Stimulated activated CD8-positive, alpha-beta memory T cell treated with anti-CD3 and anti-CD28 coated beads, Interleukin-7, amount 100 ng/mL, for 4 hours (primary cell): ENCODE measurements at places on chromosomes 2 and 18.

DNA sequence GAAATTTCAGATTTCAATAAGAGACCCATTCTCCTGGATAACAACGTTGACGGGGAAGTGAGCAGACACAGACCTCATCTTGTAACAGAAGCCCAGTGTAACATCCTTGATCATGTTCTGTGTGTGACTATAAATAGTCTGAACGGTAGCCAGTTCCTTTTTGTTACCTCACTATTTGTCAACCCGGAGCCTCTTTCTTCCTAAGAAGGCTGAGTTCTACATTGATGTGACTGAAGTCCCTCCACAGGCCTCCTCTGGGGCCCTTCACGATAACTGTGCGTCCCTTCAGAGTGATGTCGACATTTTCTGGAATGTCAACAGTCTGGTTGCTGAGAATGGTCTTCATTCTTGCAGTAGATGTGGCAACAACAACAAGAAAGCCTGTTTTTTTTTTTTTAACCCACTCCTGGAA, 6.3 kb upstream of the PLEKHM3 start:
- DNase-seq, result no peak

DNA sequence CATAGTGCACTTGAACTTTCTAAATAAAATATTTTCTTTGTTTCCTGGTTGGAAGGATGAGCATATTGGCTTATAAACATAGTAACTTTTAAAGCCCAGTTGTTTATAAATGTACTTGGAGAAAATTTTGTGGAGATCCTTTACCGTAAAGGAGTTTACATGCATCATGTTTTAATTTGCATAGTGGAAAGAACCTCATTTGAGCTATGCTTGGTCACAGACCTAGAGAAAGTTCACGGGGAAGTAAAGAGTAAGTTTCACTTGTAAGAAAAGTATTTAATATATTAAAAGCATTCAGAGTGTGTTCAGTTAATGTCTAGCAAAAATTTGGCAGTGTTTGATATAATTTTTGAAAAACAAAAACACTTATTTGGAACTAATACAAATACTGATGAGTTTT, 45.3 kb downstream of the PIKFYVE start:
- DNase-seq, result no peak

- DNase-seq, result no peak
These were observed 318.8 kb upstream of the FIGN start for GRCh38 chr2:164054651-164055050.

DNA sequence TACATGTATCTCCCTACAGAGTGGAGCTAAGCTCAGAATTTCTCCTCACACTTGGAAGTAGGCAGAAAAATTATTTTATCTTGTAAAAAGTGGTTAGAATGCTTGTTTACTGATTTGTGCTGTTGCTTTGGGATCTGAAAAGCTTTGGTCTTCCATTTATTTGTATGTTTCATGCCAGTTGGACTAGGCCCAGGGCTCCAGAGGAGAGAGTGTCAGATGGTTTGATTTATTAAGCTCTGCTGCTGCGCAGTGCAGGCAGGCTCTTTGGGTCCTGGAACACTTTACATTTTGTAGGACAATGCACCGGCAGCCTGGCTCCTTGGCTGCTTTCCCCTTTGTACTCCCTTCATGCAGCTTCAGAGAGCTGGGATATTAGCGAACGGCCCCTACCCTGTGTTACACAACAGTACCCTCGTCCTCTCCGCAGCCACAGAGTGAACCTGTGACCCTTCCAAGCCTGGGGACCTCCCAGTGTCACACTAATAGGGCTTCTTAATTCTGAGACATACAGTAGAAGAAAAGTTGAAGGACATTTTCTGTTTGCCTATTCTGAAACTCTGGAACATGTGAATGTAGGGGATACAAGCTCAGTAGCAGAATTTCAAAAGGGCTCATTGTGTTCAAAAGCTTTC, 56.7 kb upstream of the EML6 start:
- no peak for DNase-seq

GRCh38 chr18:9092665-9093064, 9.8 kb upstream of the NDUFV2 start:
- DNase-seq, result no peak

DNA sequence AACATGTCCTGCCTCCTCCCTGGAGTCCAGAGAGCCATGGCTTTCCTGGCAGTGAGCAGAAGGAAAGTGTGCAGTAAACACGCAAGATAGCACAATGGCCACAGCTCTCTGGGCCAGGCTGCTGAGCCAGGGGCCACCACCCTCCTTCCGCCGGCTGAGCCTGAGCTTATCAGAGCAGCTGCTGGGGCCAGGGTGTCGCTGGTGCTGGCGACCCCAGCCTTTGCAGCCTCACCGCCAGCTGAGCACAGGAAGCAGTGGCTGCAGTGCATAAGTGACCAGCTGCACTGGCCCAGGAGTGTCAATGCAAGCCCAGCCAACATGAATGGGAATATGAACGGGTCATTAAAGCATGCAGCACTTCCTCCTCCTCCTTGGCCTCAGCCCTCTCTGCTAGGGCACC, 172.0 kb downstream of the ZFP36L2 start:
- DNase-seq, result no peak

GRCh38 chr2:169162613-169163012, 93.2 kb downstream of the DHRS9 start:
- DNase-seq, result no peak

- DNase-seq, result no peak
These were observed 550.3 kb upstream of the HS6ST1 start for GRCh38 chr2:128868686-128869551.

DNA sequence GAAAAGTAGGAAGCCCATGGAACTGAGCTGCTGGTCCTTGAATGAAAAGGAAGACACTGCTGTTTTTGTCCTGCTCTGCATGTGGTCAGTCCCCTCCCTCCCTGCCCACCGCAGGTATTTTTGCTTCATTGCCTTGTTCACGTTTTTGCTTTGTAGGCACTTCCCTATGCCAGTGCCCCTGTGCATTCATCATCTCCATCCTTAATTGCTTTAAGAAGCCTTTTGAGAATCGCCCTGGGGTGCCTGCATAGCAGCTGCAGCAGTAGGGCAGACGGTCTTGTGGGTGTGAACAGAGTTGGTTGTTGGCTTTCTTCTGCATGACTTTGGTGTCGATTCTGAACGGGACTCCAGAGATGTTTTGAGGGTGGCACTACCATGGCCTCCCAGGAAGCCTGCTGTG, 97.0 kb downstream of the CABLES1 start:
- DNase-seq, result no peak

DNA sequence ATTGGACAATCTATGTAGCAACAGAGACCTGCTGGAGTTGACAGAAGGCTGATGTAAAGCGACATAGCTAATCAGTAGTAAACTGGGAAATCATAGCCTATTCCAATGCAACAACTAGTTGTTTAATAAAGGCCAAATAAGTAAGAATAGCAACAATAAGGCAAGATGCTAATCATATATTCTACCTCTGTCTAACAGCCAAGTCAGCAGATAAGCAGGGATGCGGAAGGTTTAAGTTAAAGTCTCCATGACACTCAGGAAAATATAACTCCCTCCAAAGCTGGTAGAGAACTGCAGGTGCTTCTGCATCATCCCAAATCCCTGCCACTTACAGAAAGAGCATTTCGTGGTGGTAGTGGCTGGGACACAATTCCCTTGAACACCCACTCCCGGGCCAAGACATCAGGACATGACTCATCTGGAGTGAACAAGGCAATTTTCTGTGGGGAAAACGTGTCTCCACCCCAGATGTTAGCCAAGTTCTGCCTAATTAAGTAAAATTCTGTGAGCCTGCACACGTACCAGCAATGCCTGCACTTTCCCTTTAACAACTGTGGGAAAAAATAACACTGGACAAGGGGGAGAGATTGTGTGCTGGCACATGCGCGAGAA, 413.6 kb upstream of the ID2 start:
- DNase-seq, result no peak

DNA sequence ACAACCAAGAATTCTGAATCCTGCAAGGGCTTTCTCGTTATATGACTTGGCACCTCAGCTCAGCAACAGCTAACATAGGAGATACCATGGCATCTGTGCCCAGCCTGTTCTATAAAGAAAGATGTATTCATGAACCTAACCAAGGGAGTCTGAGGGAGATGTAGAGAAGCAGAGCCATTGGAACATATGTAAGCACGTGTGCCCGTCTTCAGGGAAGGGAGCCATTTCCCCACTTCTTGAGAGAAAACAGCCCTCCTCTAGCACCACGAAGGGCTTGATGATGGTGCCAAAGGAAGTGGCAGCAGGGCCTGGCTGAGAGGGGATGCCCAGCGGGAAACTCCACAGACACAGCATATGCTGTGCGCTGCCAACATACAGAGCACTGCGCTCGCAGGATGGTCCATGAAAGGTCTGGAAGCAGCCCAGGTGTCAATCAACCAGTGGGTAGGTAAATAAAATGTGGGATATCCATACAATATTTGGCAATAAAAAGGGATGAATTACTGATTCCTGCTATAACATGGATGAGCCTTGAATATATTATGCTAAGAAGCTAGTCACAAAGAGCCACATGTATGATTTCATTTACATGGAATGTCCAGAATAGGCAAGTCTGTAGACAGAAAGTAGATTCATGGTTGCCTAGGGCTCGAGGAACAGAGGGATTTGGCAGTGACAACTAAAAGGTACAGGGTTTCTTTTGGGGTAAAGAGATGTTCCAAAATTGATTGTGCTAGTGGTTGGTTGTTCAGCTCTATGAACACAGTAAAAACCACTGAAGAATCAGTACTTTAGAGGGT, 16.1 kb downstream of the TMEM247 start:
- no peak for DNase-seq

GRCh38 chr18:62497190-62497772, 25.5 kb upstream of the ZCCHC2 start:
- no peak for DNase-seq

- DNase-seq, result no peak
These were observed 41.4 kb downstream of the KLHL29 start for GRCh38 chr2:23426263-23426905.

DNA sequence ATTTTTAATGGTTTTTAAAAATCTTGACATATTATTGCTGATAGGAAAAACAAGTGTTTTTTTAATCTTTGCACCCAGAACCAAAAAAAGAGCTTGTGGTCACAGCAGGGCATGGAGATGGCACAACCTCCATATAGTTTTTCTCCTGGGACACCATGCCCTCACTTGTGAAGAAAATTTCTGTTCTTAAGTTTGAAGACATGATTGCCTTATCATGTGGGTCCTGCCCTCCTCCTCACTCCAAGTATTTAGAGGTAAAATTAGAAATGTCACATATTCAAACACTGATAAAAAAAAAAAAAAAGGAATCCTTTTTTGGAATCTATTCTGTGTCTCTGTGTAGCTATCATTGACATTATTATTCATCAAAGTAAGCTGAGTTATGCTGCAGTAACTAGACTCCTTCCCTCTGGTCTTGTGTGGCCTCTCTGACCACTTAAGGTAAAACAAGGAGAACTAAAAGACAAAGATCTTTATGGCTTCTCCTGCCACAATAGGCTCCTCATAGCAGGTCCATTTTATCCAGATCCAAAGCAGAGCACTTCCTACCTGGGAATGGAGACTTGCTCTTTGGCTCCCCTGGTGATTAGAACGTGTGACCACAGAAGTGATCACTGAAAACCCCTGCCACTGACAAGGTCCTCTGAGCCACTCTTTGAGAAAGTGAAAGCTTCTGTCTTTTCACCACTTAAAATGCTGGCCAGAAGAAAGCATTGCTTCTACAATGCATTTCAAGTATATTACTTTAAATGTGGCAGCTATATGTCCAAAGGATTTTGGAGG, 19.8 kb downstream of the ADD2 start:
- DNase-seq, result no peak

- no peak for DNase-seq
These were observed 109.7 kb upstream of the FAM136A start for GRCh38 chr2:70411483-70412125.

- no peak for DNase-seq
These were observed 66.0 kb downstream of the CDH2 start for GRCh38 chr18:28110924-28111323.

DNA sequence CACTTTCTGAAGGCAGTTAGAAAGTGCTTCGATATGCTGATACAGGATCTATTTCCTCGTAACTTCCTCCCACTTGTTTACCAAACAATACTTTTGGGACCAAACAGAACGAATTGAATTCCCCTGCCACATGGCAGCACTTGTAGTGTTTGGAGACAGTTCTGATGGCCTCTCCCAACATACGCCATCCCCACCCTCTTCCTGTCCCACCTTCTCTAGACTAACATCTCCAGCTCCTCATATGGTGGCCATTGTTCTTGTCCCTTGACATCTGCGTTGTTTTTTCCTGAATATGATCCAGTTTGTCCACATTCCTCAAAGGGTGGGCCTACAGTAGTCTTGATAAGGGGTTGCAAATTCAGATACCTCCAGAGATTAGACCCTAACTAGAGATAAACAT, 53.4 kb upstream of the ANKRD44 start:
- DNase-seq, result no peak
